ENCODE measurements at places on chromosomes 1 and 21. TPM values are rescaled to one million over a fixed set of nuclear protein-coding genes. Genes with fewer than 3 reads are reported as not detected.

GRCh38 chr1:33332357-33332789, 11.5 kb upstream of the A3GALT2 start:
- no peak overlapping the region for H3K4me3 ChIP-seq
- no peak for DNase-seq
- H3K36me3 ChIP-seq: peaks cover 24% of the 10 kb centered on the region
- H3K27me3 ChIP-seq: no peaks in the 10 kb centered on the region
- peaks cover 7% of the 10 kb centered on the region for H3K4me1 ChIP-seq

The ANKRD35 gene
- 0.59 TPM for total RNA-seq

GRCh38 chr1:236733653-236734052, 47.4 kb downstream of the ACTN2 start:
- H3K4me3 ChIP-seq: no peak overlapping the region
- no peaks in the 10 kb centered on the region for H3K36me3 ChIP-seq

GRCh38 chr1:54207287-54207686, 7.3 kb downstream of the MRPL37 start:
- peaks cover 60% of the 10 kb centered on the region for H3K36me3 ChIP-seq
- H3K27ac ChIP-seq: no peak overlapping the region
- H3K4me3 ChIP-seq: no peak overlapping the region
- peaks cover 18% of the 10 kb centered on the region for H3K4me1 ChIP-seq
- no peak for DNase-seq
- no peaks in the 10 kb centered on the region for H3K27me3 ChIP-seq

- no peaks in the 10 kb centered on the region for H3K36me3 ChIP-seq
- no peaks in the 10 kb centered on the region for H3K4me1 ChIP-seq
- peaks cover 2% of the 10 kb centered on the region for H3K27me3 ChIP-seq
- H3K27ac ChIP-seq: no peak overlapping the region
- no peak overlapping the region for H3K4me3 ChIP-seq
Observed at GRCh38 chr1:157773493-157774350, 3.2 kb downstream of the FCRL2 start.

GRCh38 chr1:17304151-17304825, 3.7 kb upstream of the PADI4 start:
- H3K27me3 ChIP-seq: peaks cover 6% of the 10 kb centered on the region
- DNase-seq: no peak
- H3K4me1 ChIP-seq: no peaks in the 10 kb centered on the region
- H3K36me3 ChIP-seq: peaks cover 5% of the 10 kb centered on the region
- no peak overlapping the region for H3K27ac ChIP-seq
- no peak overlapping the region for H3K4me3 ChIP-seq

- no peak for DNase-seq
- H3K27me3 ChIP-seq: peaks cover 11% of the 10 kb centered on the region
- H3K4me3 ChIP-seq: no peak overlapping the region
- H3K36me3 ChIP-seq: no peaks in the 10 kb centered on the region
- no peak overlapping the region for H3K27ac ChIP-seq
Observed at GRCh38 chr1:223482766-223483165, 89.6 kb downstream of the CCDC185 start.

- H3K27ac ChIP-seq: no peak overlapping the region
- H3K27me3 ChIP-seq: no peaks in the 10 kb centered on the region
- no peak for DNase-seq
- H3K4me3 ChIP-seq: no peak overlapping the region
- H3K36me3 ChIP-seq: no peaks in the 10 kb centered on the region
Observed at GRCh38 chr21:39454949-39455668, 3.3 kb downstream of the SH3BGR start.

GRCh38 chr1:111474521-111474920, 737 bp downstream of the C1orf162 start:
- H3K27me3 ChIP-seq: no peaks in the 10 kb centered on the region
- peak overlapping the region; percentile 92 for H3K27ac ChIP-seq
- peaks cover 19% of the 10 kb centered on the region for H3K36me3 ChIP-seq
- peak overlapping the region; percentile 68 for H3K4me3 ChIP-seq
- peaks cover 51% of the 10 kb centered on the region for H3K4me1 ChIP-seq
- DNase-seq: no peak

- peaks cover 7% of the 10 kb centered on the region for H3K27me3 ChIP-seq
- no peak overlapping the region for H3K4me3 ChIP-seq
- no peak overlapping the region for H3K27ac ChIP-seq
- H3K4me1 ChIP-seq: no peaks in the 10 kb centered on the region
Observed at GRCh38 chr1:34290831-34291230, 114.1 kb downstream of the C1orf94 start.

DNA sequence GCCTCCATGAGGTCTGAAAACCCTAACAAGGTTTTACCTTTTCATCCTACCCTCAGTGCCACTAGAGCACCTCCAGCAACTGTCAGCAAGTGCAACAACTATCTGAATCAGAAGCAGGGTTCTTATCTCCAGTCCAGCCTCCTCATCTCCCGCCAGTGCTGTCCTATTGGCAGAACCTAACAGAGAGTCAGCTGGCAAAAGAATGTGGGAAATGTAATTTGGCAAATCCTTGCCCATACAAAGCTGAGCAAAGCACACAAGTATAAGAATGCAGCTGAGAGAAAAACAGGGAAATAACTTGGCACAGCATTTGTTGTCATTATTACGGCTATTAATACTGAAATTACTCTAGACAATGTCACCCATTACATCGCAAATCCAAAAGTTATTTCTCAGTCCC, 124.2 kb downstream of the ATP6V1G3 start:
- H3K27ac ChIP-seq: no peak overlapping the region
- no peak overlapping the region for H3K4me3 ChIP-seq
- no peak for DNase-seq
- no peaks in the 10 kb centered on the region for H3K4me1 ChIP-seq

GRCh38 chr21:24225431-24225830, 1381.8 kb downstream of the MRPL39 start:
- no peaks in the 10 kb centered on the region for H3K27me3 ChIP-seq
- no peaks in the 10 kb centered on the region for H3K36me3 ChIP-seq

The SPRR1B gene
- not detected for total RNA-seq

DNA sequence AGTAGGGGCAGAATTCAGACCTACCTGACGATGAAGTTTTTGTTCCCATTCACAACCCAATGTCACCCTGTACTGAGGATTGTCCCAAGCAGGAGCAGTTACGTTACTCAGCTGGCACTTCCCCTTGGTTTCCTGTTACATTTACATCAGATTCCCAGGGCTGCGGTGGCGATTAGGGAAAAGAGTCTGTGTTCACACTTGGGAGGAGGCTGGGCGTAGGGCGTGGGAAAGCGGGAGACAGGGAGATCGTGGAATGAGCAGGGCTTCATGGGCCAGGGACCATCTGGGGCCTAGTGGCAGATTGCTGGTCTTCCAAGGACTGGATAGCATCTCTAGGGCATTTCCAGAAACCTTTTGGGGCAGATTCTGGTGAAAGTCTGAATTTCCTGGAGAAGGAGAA, 39.0 kb downstream of the TBX19 start:
- no peak for DNase-seq
- no peak overlapping the region for H3K27ac ChIP-seq
- H3K36me3 ChIP-seq: no peaks in the 10 kb centered on the region
- no peaks in the 10 kb centered on the region for H3K27me3 ChIP-seq
- no peaks in the 10 kb centered on the region for H3K4me1 ChIP-seq

DNA sequence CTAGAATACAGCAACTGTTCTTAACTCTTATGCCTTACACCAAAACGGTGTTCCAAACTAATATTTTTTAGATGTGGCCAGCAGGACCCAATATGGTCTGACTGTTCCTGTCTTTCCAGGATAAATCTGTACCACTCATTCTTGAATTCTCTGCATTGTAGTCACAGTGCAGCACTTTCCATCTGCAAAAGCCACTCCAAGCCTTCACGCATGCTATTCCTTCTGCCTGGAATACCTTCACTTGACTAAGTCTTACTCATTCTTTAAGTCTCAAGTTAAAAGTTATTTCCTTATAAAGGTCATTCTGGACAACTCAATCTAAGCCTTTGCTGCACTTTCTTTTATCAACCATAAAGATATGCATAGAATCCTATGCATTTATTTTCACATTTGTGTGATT, 1194.5 kb downstream of the PLA2G4A start:
- H3K27me3 ChIP-seq: no peaks in the 10 kb centered on the region
- no peak overlapping the region for H3K27ac ChIP-seq

- H3K36me3 ChIP-seq: peaks cover 50% of the 10 kb centered on the region
- H3K27me3 ChIP-seq: no peaks in the 10 kb centered on the region
- no peak overlapping the region for H3K4me3 ChIP-seq
- peak overlapping the region; percentile 6 for H3K27ac ChIP-seq
- DNase-seq: no peak
Observed at GRCh38 chr1:39434797-39435395, 56.5 kb upstream of the BMP8A start.

GRCh38 chr1:54241364-54241763, 41.4 kb downstream of the MRPL37 start:
- no peak overlapping the region for H3K27ac ChIP-seq
- H3K36me3 ChIP-seq: peaks cover 11% of the 10 kb centered on the region

- H3K4me1 ChIP-seq: peaks cover 7% of the 10 kb centered on the region
- no peak overlapping the region for H3K4me3 ChIP-seq
- peaks cover 5% of the 10 kb centered on the region for H3K27me3 ChIP-seq
- no peaks in the 10 kb centered on the region for H3K36me3 ChIP-seq
- DNase-seq: no peak
Observed at GRCh38 chr1:229089586-229090208, 181.2 kb upstream of the RAB4A start.

The THRAP3 gene
- total RNA-seq: 119 TPM

The GOLT1A gene
- total RNA-seq: not detected

GRCh38 chr1:65992831-65993271, 200.2 kb downstream of the PDE4B start:
- H3K27me3 ChIP-seq: peaks cover 4% of the 10 kb centered on the region
- no peak for DNase-seq
- H3K4me3 ChIP-seq: no peak overlapping the region

The SPRR2B gene
- not detected for total RNA-seq

- H3K4me3 ChIP-seq: no peak overlapping the region
- no peak overlapping the region for H3K27ac ChIP-seq
- DNase-seq: no peak
- H3K4me1 ChIP-seq: peaks cover 11% of the 10 kb centered on the region
- H3K27me3 ChIP-seq: no peaks in the 10 kb centered on the region
- no peaks in the 10 kb centered on the region for H3K36me3 ChIP-seq
Observed at GRCh38 chr21:14609274-14609673, 63.2 kb upstream of the SAMSN1 start.

The SLC9C2 gene
- total RNA-seq: not detected

The CHRNB2 gene
- not detected for total RNA-seq

- no peak for DNase-seq
- H3K27ac ChIP-seq: no peak overlapping the region
Observed at GRCh38 chr1:43339584-43340232, 2.1 kb downstream of the MPL start.

DNA sequence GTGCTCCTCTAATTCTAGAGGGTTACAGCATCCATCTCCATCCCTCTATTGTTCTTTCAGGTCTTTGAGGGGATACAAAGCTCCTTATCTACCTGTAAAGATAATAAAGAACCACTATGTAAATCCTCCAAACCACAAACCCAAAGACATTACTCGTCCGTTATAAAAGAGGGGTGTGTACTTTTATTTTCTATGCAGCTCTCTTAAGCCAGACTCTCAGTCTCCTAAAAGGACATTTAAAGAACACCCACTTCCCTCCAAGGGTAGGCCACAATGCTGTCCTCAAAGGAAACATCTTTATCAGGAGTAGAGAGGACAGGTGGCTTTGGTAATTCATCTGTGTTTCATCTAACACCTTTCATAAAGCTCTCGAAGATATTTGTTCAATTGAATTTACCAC, 67.9 kb upstream of the DYNLT5 start:
- no peak overlapping the region for H3K4me3 ChIP-seq
- no peaks in the 10 kb centered on the region for H3K36me3 ChIP-seq
- H3K4me1 ChIP-seq: no peaks in the 10 kb centered on the region
- no peaks in the 10 kb centered on the region for H3K27me3 ChIP-seq
- DNase-seq: no peak

The CBR3 gene
- total RNA-seq: 14.8 TPM

DNA sequence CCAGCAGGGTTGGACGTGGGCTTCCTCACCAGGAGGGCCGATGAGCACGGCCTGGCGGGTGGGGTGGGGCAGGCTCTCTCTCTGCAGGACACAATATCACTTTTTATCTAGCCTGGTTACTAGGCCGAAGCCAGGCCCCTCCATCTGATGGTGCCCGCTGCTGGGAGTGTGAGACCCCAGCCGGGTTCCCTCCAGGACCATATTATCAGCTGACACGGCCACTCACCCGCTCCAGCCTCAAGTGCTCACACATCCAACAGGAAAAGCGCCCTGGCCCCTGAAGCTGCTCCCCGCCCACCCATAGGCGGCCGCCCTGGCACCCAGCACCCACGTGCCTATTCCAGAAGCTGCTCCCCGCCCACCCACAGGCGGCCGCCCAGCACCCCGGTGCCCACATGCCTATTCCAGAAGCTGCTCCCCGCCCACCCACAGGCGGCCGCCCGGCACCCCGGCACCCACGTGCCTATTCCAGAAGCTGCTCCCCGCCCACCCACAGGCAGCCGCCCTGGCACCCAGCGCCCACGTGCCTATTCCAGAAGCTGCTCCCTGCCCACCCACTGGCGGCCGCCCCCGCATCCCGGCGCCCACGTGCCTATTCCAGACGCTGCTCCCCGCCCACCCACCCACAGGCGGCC, 5.0 kb downstream of the SLC19A1 start:
- H3K4me3 ChIP-seq: no peak overlapping the region
- H3K27ac ChIP-seq: no peak overlapping the region
- peaks cover 34% of the 10 kb centered on the region for H3K36me3 ChIP-seq
- no peaks in the 10 kb centered on the region for H3K27me3 ChIP-seq
- no peak for DNase-seq
- H3K4me1 ChIP-seq: peaks cover 32% of the 10 kb centered on the region

DNA sequence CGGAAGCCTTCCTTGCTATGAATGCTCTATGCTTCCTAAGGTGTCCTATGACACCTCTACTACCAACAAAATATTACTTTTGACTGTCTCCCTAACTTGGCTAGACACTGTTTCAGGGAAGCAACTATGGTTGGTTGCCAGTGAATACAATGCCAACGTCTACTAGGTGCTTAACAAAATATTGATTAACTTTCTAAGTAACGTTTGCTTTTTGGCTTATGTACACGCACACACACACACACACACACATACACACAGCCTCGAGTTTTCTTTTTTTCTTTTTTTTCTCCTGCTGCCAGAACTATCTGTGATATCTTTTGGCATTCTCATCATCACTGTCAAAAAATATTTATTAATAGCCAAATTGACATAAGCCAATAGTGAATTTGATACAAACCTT, 864.0 kb downstream of the PLA2G4A start:
- DNase-seq: no peak
- H3K27ac ChIP-seq: no peak overlapping the region

DNA sequence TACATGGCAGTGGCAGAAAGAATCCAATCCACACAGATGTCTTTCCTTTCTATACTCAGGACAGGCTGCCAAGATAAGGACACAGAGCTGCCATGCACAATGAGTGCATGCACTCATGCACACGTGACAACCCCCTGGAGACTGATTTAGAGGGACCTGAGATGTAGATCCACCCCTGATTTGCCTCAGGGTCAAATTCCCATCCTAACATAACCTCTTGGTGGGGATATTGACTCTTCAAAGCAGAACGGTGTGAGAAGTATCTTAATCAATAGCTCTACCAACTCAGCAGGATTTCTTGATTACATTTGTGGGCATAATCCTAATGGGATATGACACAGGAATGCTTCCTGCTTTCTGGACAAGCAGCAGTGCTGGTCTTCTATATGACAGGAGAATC, 125.2 kb upstream of the DSCAM start:
- H3K27ac ChIP-seq: no peak overlapping the region
- H3K36me3 ChIP-seq: no peaks in the 10 kb centered on the region
- no peaks in the 10 kb centered on the region for H3K4me1 ChIP-seq
- DNase-seq: no peak
- H3K4me3 ChIP-seq: no peak overlapping the region

Measured in activated CD8-positive, alpha-beta T cell treated with anti-CD3 and anti-CD28 coated beads for 36 hours (primary cell).